ENCODE measurements at places on chromosomes 5 and 9.

DNA sequence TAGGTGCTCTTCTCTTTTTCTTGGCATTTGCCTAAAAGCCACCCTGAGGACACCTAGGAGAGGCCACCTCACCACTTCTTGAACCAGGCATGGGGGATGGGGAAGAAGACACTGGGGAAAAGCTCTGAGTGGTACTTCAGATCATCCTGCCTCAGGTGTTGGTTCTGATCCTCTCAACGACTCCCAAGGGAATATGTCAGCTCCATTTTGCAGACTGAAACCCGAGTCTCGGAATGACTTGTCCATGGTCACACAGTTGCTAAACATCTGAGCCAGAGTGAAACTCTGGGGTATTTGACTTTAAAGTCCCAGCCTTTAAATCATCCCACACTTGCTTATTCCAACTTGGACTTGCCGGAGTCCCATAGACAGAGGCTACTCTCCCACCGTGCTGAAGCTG, 120.6 kb upstream of the GABRP start:
- DNase-seq = no peak

DNA sequence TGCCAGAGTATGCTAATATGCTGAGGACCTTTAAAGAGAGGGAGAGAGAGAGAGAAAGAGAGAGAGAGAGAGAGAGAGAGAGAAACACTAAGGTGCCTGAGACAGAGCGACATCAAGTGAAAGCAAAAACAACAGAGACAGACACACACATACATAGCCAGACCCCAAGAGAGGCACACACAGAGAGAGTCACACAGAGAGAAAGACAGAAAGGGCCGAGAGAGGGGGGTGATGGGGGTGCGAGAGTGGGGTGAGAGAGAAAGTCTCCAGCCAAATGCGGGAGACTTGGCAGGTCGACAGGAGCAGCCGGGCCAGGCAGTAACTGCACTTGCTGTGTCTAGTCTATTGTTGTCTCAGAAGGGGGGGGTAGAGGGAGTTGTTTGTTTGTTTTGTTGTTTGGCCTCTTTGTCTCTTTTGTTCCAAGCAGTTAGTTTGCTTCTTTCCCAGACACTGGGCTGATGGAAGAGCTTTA, 30.1 kb upstream of the NFIB start:
- no peak for DNase-seq

DNA sequence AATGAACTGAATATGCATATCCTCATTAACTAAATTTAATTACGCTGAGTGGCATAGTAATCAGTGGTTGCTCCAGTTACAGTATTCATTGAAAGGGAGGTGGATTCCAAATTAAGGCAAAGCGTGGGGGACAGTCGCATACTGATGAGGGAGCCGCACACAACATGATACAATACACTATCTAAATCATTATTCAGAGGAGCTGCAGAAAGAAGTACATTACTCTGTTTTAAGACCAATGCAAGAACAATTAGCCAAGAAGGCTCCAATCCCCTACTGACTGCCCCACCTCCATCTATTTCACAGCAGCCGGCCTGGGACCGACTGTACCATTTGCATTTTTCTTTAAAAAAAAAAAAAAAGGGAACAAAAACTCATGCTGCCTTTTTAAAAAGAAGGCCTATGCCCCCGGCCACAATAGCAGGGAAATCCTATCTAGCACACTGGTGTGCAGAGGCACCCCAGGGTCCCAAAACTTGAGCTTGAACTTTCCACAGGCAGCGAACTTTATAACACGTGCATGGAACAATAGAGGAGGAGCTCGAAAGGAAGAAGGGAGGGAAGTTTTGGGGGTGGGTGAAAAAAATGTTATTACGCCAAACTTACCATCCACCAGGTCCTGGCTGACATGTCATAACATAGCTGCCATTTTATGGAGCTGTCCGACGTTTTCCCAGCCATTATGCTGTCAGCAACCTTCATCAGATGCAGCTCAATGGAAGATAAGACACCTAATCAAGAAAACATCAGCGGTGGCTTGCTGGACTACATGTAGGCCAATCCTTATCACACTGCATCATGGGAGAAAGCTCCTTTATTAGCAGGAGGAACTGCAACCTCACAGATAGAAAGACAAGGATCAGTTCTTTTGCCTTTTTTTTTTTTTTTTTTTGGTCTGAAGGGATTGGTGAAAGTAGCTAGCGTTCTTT, 161.6 kb downstream of the ZDHHC21 start:
- DNase-seq = no peak

DNA sequence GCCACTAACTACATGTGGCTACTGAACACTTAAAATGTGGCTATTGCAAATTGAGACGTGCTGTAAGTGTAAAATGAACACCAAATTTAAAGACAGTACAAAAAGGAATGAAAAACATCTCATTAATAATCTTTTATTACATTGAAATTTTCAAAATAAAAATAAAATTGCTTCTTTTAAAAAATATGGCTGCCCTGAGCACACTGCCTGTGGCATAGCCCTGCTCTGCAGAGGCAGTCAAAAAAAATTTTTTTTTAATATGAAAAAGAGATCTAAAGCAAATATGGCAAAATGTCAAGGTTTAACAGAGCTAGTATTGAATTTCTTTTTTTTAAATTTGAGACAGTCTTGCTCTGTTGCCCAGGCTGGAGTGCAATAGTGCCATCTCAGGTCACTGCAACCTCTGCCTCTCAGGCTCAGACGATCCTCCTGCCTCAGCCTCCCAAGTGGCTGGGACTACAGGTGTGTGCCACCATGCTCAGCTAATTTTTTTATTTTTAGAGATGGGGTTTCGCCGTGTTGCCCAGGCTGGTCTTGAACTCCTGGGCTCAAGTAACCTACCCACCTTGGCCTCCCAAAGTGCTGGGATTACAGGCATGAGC, 25.6 kb downstream of the CARNMT1 start:
- DNase-seq = no peak

DNA sequence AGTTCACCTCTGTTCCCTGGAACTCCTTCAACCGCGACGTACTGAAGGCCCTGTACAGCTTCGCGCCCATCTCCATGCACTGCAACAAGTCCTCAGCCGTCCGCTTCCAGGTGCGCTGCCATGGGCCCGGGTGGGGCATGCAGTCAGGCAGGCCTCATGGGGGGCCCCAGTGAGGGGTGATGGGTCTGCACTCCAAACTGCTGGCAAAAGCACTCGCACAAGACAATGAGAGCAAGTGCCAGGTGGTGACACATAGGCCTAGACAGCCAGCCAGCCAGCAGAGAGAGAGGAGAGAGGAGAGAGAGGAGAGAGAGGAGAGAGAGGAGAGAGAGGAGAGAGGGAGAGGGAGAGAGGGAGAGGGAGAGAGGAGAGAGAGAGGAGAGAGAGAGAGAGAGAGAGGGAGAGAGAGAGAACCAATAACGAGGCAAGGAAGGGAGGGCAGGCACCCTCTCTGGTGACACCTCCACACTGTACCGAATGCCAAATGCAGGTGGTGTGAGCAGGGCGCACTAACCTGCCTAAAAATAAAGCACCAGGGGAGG, 21.0 kb downstream of the DBH start:
- DNase-seq = peak; percentile 49

GRCh38 chr9:116877072-116877471, 190.0 kb downstream of the TRIM32 start:
- DNase-seq = no peak

GRCh38 chr9:4985386-4986266, 554 bp downstream of the JAK2 start:
- no peak for DNase-seq

DNA sequence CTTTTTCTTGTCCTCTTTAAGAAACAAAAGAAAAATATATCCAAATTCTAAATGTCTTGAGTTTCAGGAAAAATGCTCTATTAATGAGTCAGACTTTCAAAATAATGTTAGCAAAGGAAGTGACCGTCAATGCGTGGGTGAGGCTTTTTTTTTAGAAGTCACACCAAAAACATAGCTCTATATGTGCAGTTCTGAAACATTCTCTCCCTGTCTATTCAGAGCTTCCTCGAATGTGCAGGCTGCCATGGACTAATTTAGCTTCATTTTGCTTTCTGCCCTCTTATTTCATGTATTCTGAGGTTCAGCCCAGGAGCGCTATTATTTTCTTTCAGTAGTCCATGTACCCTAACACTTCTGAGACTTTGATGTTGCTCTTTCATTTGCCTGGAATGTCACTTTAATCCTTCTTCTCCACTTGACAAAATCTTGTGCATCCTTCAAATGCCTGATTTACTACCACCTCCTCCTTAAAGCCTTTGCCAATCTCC, 72.5 kb upstream of the RASA1 start:
- no peak for DNase-seq

All from H54 (cell line).